ENCODE measurements at places on chromosomes 13 and 19. TPM values are rescaled to one million over a fixed set of nuclear protein-coding genes. Genes with fewer than 3 reads are reported as not detected.
A peak's percentile ranks its signal among the peaks of the same experiment; 100 is the strongest.

GRCh38 chr13:113886561-113887112, 22.8 kb upstream of the GAS6 start:
- no peaks in the 10 kb centered on the region for H3K27me3 ChIP-seq
- no peaks in the 10 kb centered on the region for H3K36me3 ChIP-seq
- no peak overlapping the region for H3K4me3 ChIP-seq
- no peak for DNase-seq
- peaks cover 10% of the 10 kb centered on the region for H3K4me1 ChIP-seq
- H3K27ac ChIP-seq, result no peak overlapping the region

DNA sequence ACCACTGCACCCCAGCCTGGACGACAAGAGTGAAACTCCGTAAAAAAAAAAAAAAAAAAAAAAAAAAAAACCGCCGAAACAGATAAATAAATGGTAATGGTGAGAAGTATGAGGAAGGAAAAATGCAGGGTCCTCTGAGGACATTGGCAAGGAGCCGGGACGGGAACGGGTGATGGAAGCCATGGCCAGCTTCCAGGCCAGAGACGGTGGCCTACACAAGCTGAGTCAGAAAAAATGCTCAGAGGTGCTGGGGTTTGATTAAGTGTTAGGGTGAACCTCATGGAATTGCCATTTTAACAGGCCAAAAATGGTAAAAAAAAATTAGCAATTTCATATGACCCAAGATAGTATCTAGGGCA, 866 bp upstream of the ZSWIM4 start:
- H3K27me3 ChIP-seq, result no peaks in the 10 kb centered on the region
- no peaks in the 10 kb centered on the region for H3K36me3 ChIP-seq

DNA sequence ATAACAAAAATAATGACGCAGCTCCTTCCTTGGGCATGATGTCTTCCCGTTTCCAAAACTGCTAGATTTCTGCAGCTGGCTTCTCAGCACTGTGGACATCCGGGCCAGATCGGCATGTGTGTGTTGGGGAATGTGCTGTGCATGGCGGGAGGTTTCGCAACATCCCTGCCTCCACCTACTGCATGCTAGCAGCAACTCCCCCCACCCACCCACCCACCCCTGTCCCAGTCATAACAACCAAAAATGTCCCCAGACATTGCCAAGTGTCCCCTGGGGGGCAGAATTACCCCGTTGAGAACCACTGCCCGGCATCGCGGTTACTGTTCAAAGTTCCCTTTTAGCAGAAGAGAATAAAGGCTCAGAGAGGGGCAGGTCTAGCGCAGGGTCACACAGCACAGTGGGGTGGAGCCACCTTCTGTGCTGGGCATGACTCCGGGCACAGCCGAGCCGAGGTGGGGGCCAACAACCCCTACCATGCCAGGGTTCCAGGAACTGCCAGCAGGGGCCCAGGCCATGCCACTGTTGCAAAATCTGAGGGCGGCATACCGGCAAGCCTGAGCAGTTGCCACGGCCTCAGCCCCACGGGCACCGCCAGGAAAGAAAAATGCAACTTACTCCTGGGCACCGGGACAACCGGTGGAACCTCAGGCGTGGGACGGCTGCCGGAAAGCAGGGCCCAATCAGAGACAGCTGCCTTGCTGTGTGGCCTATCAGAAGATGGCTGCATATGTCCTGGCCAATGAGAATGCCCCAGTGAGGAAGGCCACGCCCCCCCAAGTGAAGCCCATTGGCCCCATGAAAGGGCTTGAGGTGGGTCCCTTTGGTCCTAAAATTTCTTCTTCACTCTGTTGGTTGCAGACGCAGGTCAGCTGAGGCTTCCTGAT, 22.5 kb upstream of the NFIC start:
- H3K27ac ChIP-seq, result no peak overlapping the region
- H3K36me3 ChIP-seq, result no peaks in the 10 kb centered on the region
- H3K4me3 ChIP-seq, result no peak overlapping the region
- peak; percentile 62 for DNase-seq

DNA sequence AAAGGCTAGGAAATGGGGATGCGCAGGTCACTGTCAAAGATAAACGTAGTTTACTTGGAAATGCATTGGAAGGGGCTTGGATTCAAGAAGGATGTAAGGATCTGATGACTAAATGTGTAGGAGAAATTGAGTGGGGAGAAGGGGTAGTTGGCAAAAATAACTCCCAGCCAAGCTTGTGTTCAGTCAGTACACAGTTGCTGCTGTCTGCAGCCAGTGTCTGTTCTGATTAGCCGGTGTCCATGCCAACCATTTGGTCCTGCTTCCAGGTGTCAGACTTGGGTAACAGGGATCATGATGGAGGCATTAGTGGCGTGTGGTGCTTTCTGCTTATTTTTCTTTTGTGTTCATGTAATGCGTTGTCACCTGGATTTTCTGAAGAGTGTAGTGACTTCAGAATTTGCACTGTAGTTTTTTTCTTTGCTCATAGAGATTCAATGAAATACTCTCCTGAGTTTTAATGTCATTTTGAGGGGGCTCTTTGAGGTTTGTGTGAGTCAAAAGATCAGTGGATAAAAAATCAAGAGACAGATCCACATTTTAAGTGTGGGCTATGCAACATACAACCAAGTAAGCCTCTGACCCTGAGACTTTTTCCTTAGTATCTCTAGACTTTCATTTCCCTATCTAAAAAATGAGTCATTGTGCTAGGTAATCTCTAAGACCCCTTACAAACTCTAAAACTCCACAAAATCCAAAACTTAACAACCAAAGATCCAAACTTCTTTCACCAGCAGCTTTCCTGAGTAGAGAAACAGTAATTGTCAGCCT, 103.9 kb downstream of the WDFY2 start:
- peaks cover 6% of the 10 kb centered on the region for H3K36me3 ChIP-seq
- no peaks in the 10 kb centered on the region for H3K27me3 ChIP-seq
- H3K4me1 ChIP-seq, result peaks cover 14% of the 10 kb centered on the region
- H3K27ac ChIP-seq, result no peak overlapping the region

- peaks cover 4% of the 10 kb centered on the region for H3K4me1 ChIP-seq
- DNase-seq, result no peak
- peaks cover 15% of the 10 kb centered on the region for H3K36me3 ChIP-seq
- H3K4me3 ChIP-seq, result no peak overlapping the region
Observed at GRCh38 chr19:16416991-16417390, 54.8 kb downstream of the EPS15L1 start.

- H3K27ac ChIP-seq, result no peak overlapping the region
- no peak for DNase-seq
- no peak overlapping the region for H3K4me3 ChIP-seq
- peaks cover 19% of the 10 kb centered on the region for H3K27me3 ChIP-seq
- H3K4me1 ChIP-seq, result peaks cover 20% of the 10 kb centered on the region
Observed at GRCh38 chr13:113743366-113744195, 15.4 kb upstream of the TMEM255B start.

DNA sequence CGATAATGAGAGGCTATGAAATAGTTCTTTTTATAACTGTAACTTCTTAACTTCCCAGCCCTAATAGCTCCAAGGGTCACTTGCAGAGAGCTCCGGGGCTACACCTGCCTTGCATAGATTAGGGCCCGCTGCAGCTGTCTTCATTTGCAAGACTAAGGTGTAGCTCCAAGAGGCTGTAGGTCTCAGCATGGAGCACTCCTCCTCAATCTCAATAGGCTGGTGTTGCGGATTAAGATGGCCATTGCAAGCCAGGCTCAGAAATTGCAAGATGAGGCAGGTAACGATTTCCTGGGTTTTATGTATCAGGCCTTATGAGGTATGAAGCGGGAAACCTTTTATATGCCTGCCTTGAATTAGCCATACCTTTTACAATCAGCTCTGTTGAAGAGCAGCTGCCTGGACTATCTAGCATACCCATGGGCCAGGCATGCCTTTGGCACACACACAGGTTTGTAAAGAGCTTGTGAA, 185.7 kb downstream of the TM9SF2 start:
- no peaks in the 10 kb centered on the region for H3K4me1 ChIP-seq
- H3K36me3 ChIP-seq, result no peaks in the 10 kb centered on the region
- no peaks in the 10 kb centered on the region for H3K27me3 ChIP-seq

DNA sequence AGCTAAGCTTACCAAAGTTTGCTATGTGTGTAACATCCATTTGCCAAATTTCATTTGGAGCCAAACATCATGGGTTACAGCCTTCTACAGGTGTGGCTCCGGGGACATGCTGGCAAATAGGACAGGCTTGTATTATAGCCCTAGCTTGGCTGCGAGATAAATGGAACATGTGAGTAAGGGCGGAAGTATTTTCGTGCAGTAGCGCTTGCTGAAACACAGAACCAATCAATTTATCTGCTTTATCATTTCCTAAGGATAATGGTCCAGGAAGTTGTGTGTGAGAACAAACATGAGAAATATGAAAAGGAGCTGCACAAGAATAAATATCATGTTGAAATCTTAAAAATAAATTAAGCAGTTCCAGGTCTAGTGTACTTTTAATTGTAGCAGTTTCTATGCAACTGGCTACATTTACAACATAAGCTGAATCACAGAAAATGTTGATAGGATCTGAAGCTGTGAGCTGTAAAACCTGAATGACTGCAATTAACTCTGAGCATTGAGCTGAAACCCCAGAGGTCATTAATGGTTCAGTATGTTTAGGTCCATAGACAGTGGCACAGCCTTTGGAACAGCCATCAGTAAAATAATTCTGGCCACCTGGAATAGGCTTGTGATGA, 22.2 kb upstream of the ZNF100 start:
- no peaks in the 10 kb centered on the region for H3K36me3 ChIP-seq
- H3K27ac ChIP-seq, result no peak overlapping the region

DNA sequence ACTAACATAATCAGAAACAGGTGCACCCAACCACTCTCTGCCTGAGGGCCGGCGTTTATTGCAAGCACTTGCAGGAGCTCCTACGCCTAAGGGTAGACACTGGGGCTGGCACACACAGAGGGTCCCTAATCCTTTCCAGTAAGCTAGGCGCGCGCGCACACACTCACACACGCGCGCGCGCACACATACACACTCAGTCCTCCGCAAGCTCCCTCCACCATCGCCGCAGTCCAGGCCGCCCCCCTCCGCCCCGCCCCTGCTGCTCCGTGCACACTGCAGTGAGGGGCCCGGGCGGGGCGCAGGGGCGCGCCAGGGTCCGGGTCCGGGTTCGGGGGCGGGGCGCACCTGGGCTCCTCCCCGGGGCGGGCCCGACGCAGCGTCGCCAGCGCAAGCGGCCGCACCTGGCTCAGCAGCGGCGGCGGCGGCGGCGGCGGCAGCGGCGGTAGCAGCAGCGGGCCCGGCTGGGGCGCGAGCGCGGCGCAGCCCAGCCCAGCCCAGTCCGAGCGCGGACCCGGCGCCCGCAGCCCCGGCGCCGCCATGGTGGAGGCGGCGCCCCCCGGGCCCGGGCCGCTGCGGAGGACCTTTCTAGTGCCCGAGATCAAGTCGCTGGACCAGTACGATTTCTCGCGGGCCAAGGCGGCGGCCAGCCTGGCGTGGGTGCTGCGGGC, at the start of gene CAMSAP3:
TSS of gene CAMSAP3 (plus strand) at position 398 of the 668 bp plus-strand sequence. CDS start at position 538, 140 bp downstream.
- no peaks in the 10 kb centered on the region for H3K36me3 ChIP-seq
- peak within 1 kb of the TSS; percentile 52 for H3K4me3 ChIP-seq
- DNase-seq, result peak; percentile 68
- H3K4me1 ChIP-seq, result peaks cover 3% of the 10 kb centered on the region
- H3K27me3 ChIP-seq, result peaks cover 34% of the 10 kb centered on the region

DNA sequence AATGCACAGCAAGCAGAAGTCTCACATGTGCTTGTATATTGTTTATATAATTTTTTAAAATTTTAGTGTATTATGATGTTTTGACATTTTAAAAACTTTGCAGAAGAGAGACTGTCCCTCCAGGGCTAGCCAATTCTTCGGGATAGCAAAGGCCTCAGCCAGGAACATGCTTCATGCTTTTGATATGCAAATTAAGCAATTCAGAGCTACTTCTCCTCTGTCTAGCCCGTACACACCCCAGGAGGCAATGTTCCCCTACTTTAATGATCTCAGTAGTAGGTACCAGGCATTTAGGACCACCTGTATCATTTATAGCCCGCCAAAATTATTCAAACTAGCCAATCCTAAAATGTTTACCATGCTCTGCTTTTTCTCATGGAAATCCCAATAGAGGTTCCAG, 1116.2 kb downstream of the OLFM4 start:
- H3K4me1 ChIP-seq, result no peaks in the 10 kb centered on the region
- H3K27ac ChIP-seq, result no peak overlapping the region
- no peak for DNase-seq
- H3K4me3 ChIP-seq, result no peak overlapping the region
- no peaks in the 10 kb centered on the region for H3K36me3 ChIP-seq

GRCh38 chr13:51590231-51590970, 6.1 kb downstream of the WDFY2 start:
- no peaks in the 10 kb centered on the region for H3K27me3 ChIP-seq
- H3K36me3 ChIP-seq, result peaks cover 1% of the 10 kb centered on the region
- no peak for DNase-seq

GRCh38 chr19:10390652-10391286, 10.4 kb upstream of the TYK2 start:
- no peaks in the 10 kb centered on the region for H3K4me1 ChIP-seq
- H3K4me3 ChIP-seq, result no peak overlapping the region
- peak; percentile 80 for DNase-seq
- no peaks in the 10 kb centered on the region for H3K27me3 ChIP-seq

DNA sequence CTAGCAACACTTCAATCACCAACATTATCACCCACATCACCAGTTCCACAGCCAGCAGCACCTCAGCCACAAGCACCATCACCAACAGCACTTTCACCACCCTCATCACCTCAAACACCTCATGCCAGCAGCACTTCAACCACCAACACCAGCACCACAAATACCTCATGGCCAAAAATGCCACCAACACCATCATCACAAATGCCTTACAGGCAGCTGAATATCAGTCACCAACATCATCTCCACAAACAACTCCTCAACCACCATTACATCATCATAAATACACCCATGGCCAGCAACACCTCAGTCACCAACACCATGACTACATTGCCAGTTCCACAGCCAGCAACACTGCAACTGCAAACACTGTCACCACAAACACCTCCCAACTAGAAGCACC, 10.4 kb downstream of the FCER2 start:
- H3K36me3 ChIP-seq, result no peaks in the 10 kb centered on the region
- H3K4me1 ChIP-seq, result no peaks in the 10 kb centered on the region
- no peak overlapping the region for H3K27ac ChIP-seq
- H3K27me3 ChIP-seq, result peaks cover 3% of the 10 kb centered on the region

DNA sequence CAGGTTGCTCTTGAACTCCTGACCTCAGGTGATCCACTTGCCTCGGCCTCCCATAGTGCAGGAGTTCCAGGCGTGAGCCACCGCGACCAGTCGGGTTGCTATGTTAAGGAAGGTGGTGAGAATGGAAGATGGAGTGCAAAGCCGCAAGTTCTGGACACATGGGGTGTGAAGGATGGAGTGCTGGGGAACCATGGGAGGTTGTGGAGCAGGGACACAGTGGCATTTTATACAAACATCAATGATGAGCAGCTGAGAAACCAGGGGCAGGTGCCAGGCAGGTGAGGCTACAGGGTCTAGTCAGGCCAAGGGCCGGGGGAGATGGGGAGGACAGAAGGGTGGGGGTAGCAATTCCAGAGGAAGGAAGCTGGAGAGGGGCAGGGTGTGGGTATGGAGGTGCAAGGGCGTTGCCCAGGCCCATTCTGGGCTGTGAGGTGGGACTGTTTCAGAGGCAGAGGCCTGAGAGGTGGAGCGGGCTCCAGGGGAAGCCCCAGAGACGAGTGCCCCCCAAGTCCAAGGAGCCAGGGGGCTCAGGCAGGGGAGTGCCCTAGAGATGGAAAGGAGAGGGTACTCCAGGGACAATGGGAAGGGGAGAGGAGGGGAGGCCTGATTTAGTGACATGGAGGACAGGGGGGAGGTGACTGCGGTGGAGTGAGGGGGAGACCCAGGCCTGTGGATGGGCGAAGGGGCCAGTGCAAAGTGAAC, 1.9 kb upstream of the RAX2 start:
- H3K36me3 ChIP-seq, result peaks cover 5% of the 10 kb centered on the region
- H3K27me3 ChIP-seq, result no peaks in the 10 kb centered on the region
- no peak for DNase-seq
- H3K4me3 ChIP-seq, result no peak overlapping the region

Gene MAP4K1
- 195 TPM for total RNA-seq

Gene LILRB2
- not detected for total RNA-seq

Gene LRRC8E
- total RNA-seq, result not detected

Gene FGF21
- not detected for total RNA-seq

Measured in activated CD4-positive, alpha-beta T cell treated with anti-CD3 and anti-CD28 coated beads for 36 hours (primary cell).